ENCODE measurements at places on chromosomes 6 and 20. TPM values are rescaled to one million over a fixed set of nuclear protein-coding genes. Genes with fewer than 3 reads are reported as not detected.

DNA sequence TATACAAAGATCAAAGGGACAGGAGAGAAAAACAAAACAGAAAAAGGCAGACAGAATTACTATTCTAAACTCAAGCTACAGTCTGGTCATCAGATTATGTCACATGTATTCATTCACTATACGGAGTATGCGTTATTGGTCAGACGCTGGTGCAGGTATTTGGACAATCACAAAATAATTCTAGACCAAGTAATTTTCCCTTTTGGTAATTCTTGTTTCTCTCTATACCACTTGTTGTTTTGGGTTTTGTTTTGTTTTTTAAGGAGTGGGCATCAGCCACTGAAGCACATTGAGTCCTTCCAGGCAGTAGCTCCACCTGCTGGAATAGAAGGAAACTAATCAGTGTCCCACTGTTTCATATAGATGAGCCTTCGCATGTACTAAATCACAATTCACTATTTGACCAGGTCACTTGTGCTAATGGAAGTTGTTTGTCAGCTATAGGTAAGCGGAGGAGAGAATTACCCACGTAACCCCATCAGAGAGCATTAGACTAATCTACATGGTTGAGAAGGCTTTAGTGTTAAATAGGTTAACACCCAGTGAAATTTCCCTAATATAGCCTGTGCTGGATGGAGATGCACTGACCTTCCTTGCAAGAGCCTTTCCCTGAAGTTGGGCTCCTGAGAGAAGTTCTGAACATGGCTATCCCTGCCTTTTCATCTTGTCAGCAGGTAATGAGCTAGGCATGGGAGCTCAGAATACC, 77.9 kb downstream of the TNFAIP3 start:
- DNase-seq, result peak; percentile 35

The SOX18 gene
- 8.7 TPM for total RNA-seq

GRCh38 chr20:41174373-41174772, 37.0 kb downstream of the PLCG1 start:
- DNase-seq, result no peak

The GCM1 gene
- not detected for total RNA-seq

GRCh38 chr20:35539756-35540212, 2.1 kb upstream of the ERGIC3 start:
- DNase-seq, result peak; percentile 52

The ETV7 gene
- total RNA-seq, result 0.96 TPM

The FNDC1 gene
- 3.6 TPM for total RNA-seq

DNA sequence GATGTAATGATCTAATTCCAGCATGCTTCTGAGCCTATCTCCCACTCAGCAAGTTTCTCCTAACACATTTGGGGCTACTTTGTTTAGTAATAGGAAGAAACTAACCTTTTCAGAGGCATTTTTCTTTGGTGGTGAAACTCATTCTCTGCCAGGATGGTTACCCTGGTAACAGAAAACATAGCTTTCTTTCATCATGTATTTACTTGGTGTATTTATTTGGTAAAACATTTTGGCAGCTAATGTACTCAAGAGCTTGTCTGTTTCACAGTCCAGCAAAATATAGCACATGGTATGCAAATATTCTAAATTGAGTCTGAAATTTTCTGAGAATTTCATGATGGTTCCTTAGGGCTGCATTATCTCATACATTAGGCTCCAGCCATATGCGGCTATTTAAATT, 100.0 kb downstream of the SLC35B3 start:
- DNase-seq, result no peak

- DNase-seq, result no peak
Observed at GRCh38 chr6:15508441-15508871, 154.4 kb downstream of the DTNBP1 start.

GRCh38 chr6:161254464-161255253, 19.2 kb downstream of the AGPAT4 start:
- peak; percentile 98 for DNase-seq

The AGER gene
- 2.9 TPM for total RNA-seq

All from umbilical cord (tissue), 2 donors.